Cardiac septum (tissue), 1 donor: ENCODE measurements at places on chromosomes 11 and 22. TPM values are rescaled to one million over a fixed set of nuclear protein-coding genes. Genes with fewer than 3 reads are reported as not detected.

The FAT3 gene
- 9.2 TPM for total RNA-seq

The LAMTOR1 gene
- total RNA-seq: 79.3 TPM

The CHRNA10 gene
- 0.89 TPM for total RNA-seq

The VWA5A gene
- 4.3 TPM for total RNA-seq

DNA sequence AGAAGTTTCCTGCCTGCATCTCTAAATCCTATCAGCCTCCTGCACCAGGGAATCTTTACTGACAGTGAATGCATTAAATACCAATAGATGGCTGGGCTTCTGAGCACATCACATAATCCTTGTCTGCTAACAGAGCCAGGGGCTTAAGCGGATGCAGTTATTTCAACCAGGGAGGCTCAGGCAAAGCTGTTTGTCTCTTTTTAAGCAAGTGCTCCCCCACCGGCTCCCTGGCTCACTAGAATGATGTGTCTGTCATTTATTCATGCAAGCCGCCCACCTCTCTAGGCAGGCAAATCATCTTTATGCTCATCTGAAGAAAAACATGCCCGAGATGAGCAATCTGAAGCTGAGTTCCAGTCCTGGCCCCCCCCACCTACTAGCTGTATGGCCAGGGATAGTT lies 182.3 kb downstream of the TENM4 start:
- DNase-seq: no peak

DNA sequence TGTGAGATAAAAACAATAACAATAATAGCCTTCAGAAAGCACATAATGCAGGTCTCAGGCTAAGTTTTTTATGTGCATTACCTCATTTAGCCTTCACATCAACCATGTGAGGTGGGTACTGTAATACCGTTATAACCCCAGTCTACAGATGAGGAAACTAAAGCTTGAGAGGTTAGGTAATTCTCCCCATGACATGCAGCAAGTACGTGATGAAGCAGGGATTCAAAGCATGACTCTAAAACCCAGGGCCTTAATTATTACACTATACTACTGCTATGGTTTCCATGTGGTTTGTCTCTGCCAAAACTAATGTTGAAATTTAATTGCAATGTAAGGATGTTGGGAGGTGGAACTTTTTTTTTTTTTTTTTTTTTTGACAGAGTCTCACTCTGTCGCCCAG lies 37.7 kb upstream of the FDX1 start:
- no peak for DNase-seq

- no peak for DNase-seq
Measured at GRCh38 chr11:123212406-123212805, 17.4 kb upstream of the CLMP start.

DNA sequence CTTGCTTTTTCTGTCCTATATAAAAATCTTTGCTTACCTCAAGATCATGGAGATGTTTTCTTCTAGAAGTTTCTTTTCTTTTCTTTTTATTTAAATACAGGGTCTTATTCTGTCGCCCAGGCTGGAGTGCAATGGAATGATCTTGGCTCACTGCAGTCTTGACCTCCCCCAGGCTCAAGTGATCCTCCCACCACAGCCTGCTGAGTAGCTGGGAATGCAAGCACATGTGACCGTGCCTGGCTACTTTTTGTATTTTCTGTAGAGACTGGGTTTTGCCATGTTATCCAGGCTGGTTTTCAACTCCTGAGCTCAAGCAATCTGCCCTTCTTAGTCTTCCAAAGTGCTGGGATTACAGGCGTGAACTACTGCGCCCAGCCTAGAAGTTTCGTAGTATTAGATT lies 45.3 kb downstream of the USP35 start:
- DNase-seq: no peak

DNA sequence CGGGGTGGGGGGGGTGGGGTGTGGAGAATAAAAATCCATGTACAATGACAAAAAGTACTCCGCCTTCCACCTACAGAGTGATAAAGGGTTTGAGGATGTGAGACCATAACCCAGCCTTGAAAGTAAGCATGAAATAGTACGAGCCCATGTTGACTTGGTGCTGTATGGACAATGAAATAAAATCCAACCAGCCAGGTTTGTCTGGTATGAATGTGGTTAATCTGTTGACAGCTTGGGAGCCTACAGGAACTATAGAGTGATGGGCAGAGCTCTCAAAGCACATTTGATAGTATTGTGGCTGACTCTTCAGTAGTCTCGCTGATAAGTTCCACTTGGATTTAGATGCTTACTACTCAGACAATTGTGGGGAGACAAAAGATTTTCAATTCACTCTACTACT lies 48.8 kb upstream of the CD44 start:
- no peak for DNase-seq
